ENCODE measurements at places on chromosomes 11 and 22.

DNA sequence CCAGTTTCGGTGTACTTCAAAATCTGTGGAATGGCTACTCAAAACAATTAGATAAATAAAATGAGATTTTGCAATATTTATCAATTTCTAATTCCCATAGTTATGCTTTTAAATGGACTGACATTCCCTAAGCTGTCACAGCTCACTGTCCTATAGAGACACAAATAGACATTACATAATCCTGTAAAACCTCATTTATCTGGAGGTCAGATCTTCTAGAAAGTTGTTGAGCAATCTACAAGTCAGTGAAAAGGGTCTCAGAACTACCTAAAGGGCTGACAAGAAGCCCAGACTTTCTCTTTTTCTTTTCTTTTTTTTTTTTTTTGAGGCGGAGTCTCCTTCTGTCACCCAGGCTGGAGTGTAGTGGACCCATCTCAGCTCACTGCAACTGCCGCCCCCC, 12.0 kb downstream of the ALG8 start:
- DNase-seq = no peak

- no peak for DNase-seq
These were observed 13.7 kb downstream of the HPS5 start for GRCh38 chr11:18308242-18308641.

DNA sequence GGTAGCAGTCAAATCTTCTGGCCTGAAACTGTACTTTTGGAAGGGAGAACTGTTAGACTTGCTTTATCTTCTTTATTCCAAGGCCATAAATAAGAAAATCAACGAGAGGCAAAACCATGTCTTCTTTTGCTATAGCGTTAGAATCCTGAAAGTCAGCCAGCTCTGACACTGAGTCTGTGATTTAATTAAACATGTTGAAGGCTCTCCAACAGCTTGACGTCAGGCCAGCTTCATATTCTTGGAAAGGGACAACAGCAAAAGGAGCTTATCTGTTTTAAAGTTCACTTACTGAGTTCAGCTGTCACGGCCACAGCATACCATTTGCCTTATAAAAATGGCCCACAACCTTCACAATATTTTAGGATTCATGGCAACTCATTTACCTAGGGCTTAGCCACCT, 131.0 kb upstream of the LDLRAD3 start:
- DNase-seq = no peak

DNA sequence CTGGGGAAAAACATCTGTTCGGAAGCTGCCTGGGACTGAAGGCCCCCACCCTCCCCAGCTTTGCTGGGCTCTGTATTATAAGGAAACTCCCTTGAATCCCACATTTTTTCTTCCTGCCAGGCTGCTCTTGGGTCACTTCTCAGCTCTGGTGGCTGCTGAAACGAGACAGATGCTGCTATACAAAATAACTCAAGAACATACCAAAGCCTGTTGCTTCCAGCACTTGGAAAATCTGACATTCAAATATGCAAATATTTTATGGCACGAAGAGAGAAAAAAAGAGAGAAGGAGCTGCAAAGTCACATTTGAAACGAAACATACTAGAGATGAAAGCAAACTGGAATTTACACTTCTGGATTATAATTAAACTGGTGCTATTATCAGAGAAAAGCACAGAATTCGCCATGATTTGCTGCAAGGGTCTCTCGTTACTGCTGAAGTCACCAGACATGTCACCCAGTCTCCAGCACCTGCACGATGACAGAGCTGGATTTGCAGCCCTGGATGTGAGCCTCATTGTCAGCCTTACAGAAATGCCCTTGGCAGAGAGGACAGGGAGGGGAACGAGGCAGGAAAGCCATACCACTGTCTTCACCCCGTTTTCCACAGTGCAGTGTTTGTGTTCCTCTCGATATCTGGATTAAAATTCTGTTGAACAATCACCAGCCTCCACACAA, 47.9 kb upstream of the IGSF9B start:
- peak; percentile 11 for DNase-seq

GRCh38 chr22:31947296-31947695, 3.0 kb downstream of the YWHAH start:
- DNase-seq = no peak

DNA sequence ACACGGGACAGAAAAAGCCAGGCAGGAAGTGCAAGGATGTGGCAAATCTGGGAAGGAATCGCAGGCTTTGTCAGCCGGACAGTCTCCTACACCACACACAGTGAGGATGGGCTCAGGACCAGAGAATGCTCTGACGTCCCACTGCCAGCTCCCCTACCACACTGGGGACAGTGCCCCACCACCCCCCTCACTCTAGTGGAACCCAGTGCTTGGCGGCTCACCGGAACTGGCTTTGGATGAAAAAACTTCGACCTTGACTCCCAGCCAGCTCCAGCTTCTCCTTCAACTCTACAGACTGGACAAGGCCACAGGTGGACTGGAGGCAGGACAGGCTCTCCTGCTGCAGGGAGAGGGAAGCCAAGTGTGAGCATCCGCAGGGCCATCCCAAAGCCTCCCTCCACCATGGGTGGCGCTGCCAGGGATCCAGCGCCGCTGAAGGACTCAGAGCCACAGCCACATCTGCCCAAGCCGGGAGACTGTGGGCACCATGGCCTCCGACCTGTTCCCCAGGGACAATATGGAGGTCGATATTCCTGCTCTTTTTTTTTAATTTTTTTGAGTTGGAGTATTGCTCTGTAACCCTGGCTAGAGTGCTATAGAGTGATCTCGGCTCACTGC, 24.0 kb downstream of the SERHL2 start:
- no peak for DNase-seq

GRCh38 chr11:12829131-12829530, 154.9 kb downstream of the TEAD1 start:
- DNase-seq = no peak

GRCh38 chr11:114912826-114913225, 234.5 kb downstream of the NXPE2 start:
- no peak for DNase-seq

DNA sequence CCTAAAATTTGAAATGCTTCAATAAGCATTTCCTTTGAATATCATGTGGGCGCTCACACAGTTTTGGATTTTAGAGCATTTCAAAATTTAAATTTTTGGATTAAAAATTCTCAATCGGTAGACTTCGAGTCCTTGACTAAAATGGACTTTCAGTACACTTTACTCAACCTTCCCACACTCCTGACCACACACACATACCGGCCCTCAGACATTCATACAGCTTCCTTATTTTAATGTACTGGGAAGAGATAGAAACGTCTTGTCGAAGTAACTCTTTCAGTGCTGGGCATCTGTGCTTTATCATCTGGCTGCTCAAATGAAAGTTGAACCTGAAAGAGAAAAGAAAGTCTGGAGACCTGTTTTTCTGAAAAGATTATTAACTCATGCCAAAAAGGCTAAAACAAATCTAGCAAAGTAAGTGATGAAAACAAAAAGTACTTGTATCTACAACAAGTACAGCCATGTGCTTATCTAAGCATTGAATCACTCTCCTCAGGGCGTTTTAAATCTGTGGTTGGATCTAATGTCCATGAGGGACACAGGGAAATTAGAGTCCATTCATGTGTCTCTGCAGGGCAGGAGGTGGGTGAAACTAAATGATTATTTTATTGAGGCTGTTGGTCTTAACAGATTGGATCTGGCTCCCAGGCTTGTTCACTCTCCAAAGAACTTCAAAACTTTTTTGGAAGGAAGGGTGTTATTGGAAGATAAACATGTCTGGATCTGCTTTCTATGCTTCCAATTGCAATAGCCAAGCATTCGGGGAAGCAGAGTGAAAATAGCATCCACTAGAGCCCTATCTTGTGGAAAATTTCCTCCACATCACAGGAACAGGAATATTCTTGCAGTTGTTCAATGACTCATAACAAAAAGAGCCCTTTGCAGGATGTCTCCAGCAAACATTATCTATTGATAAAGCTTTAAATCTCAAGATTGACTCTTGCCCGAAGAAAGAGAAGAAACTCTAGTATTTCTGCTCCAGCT, 47.0 kb downstream of the CARD18 start:
- no peak for DNase-seq

GRCh38 chr22:24413736-24414385, 13.5 kb upstream of the ADORA2A start:
- DNase-seq = no peak

DNA sequence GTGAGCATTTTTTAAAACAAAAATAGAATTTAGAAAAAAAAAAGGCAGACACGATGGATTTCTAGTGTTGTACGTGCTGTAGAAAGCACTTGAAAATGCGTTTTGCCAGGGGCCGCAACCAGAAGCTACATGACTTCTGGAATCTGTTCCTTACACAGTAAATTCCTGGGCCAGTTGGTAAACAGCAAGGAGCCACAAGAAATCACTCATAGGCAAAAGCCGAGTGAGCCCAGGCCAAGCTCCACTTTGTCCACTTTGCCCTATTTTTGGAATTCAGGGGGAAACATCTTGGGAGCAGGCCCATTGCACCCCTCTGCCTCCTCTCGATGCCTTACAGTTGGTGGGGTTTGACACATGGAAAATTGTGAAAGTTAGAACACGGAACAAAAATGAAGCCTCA, 4.1 kb upstream of the CELSR1 start:
- no peak for DNase-seq

DNA sequence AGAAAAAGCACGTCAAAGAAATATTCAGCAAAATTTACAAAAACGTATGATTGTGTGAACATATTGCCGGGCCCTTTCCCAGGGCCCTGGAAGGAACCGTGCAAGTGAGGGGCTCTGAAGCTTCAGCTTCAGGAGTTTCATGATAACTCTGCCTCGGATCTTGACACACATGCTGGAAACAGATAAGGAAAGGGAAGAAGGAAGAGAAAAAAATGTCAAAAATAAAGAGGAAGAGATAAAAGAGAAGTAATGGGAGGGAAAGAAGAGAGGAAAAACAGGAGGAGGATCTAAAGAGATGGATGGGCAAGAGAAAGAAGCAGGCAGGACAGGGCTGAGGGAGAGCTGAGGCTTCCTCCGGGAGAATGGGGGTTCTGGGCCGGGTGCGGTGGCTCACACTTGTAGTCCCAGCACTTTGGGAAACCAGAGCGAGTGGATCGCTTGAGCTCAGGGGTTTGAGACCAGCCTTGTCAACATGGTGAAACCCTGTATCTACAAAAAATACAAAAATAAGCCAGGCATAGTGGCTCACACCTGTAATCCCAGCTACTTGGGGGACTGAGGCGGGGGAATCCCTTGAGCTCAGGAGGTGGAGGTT, 2.7 kb upstream of the TMPRSS4 start:
- no peak for DNase-seq

DNA sequence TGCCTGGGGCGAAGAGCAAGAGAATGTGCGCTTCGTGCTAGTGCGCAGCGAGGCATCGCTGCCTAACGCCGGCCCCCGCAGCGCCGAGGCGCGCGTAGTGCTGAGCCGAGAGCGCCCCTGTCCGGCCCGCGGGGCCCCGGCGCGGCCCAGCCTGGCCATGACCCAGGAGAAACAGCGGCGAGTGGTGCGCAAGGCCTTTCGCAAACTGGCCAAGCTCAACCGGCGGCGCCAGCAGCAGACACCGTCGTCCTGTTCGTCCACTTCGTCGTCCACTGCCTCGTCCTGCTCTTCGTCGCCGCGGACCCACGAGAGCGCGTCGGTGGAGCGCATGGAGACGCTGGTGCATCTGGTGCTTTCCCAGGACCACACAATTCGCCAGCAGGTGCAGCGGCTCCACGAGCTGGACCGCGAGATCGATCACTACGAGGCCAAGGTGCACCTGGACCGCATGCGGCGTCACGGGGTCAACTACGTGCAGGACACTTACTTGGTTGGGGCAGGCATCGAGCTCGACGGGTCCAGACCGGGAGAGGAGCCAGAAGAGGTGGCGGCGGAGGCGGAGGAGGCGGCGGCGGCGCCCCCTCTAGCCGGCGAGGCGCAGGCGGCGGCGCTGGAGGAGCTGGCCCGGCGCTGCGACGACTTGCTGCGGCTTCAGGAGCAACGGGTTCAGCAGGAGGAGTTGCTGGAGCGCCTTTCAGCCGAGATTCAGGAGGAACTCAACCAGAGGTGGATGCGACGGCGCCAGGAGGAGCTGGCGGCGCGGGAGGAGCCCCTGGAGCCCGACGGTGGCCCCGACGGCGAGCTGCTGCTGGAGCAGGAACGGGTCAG, 1.0 kb downstream of the RASSF10 start:
- no peak for DNase-seq

- peak; percentile 72 for DNase-seq
These were observed 31.2 kb downstream of the PDE2A start for GRCh38 chr11:72642884-72643522.

GRCh38 chr11:71062199-71062598, 190.2 kb downstream of the SHANK2 start:
- DNase-seq = no peak
